ENCODE measurements at places on chromosomes 1 and 21.
A peak's percentile ranks its signal among the peaks of the same experiment; 100 is the strongest.

DNA sequence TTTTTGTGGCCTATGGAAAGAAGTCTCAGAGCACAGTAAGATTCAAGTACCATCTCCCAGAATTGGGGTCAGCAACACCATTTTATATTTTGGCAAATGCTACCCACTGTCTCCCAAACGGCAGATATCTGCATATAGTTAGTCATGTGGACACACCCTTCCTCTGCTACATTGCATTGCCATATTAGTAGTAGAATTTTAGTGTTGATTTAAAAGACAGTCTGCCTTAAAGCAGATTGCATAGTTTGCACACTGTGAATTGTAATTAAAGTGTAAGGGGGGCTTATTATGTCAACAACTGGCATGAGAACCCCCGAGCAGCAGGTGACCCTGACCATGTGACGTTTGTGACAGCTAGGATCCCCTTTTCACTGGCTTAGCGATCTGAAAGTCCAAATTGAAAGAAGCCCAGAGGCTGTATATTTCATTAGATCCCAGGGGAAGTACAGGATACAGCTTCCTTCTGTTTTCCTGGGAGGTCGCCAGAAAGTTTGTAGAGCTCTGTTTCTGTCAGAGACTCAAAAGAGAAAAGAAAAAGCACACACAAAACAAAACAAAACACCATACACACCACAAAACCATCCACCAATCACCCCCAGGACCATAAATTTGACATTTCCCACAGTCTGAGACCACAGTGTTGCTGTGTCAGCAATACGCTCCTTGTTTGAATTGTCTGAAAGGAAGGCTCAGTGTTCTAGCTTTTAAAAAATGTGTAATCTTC, 172.4 kb downstream of the NFIA start:
- peak; percentile 36 for DNase-seq

DNA sequence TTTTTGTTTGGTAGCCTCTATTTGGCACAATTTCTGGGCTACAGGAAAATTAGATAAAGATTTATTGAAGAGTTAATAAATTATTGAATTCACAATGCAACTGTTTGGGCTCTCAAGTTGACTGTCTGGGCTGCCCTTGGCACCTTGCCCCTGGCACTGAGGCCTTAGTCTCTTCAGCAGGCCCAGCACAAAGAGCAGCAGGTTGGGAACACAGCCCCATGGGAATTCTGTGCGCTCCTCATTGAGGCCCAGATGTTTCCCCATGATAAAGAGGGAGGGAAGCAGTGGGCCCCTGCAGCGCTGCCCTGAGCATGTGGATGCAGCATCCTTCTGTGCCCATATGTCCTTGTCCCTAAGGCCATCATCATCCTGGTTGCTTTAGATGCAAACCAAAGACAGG, 2.9 kb downstream of the CRNN start:
- DNase-seq, result no peak

DNA sequence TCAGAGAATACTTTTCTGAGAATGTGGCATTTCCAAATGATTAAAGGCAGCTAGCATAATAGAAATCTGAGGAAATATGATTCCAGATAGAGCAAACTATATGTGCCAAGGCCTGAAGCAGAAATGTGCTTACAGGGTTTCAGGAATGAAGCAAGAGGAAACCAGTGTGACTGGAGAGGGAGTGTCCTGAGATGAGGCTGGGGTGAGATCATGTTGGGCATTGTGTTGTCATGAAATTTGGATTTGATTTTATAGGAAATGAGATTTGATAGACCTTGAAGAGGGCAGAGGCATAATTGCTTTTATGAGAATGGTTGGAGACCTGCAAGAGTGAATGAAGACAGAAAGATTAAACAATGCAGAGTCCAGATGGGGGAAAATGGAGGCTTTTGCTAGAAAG, 338.1 kb upstream of the SNX7 start:
- peak; percentile 57 for DNase-seq

GRCh38 chr1:167107456-167107855, 13.6 kb downstream of the STYXL2 start:
- DNase-seq, result no peak

DNA sequence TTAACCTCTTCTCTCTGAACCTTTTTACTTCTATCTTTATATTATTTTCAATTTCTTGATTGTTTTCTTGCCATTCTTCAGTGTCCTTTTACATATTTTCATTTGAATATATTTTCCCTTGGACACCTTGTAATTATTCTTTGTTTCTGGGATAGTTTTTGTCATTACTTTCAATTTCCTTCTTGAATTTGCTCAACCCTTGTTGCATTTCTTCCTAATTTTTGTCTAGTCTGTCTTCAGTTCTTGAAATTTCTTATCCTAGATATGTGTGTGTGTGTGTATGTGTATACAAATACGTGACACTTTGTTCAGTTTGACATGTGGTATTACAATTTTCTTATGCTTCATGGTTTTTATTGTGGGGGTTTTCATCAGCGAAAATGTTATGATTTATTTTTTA, 1.9 kb upstream of the GALNT2 start:
- no peak for DNase-seq

DNA sequence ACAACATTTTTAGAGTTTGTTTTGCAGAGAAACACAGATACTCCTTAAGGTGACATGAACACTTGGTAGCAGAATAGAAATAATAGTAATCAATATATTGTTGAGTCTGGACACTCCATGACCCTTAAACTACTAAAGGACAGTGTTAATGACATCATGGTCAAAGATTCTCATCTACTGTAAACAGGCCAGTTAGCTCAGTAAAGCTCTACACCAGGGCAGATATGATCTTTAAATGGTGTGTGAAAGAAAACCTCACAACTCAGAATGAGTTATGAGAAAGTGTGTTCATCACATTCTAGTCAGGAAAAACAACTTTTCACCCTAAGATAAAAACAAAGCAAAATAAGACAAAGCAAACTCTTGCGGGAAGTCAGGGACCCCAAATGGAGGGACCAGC, 58.1 kb upstream of the ADAMTS5 start:
- DNase-seq, result no peak

DNA sequence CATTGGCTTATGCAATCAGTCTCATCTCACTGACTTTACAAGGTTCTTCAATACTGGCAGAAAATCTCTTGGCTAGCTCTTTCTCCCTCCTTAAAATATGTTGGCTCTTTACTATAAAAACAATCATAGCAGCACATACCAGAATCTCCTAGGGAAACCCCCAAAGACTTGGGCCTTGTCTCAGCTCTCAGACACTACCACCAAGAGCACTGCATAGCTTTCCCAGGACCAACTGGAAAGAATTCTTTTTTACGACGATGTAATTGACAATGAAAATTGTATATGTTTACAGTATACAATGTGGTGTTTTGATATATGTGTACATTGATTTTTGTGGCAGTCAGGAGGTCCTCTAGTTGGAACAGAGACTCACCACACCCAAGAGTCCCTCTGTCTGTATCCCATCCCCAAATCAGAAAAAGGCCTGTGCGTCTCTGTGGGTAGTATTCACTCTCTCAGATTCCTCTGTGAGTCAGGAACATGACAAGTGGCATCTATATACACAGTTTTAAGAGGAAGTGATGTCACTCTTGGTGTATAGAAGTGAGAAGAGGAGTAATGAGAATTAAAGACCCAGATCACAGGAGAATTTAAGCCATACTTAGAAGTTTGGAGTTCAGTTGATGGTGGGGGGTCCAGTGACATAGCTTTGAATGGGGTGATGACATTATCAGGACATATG, 21.1 kb downstream of the SMAP2 start:
- DNase-seq, result no peak

GRCh38 chr1:7409278-7409677, 361.8 kb upstream of the VAMP3 start:
- DNase-seq, result no peak

- DNase-seq, result no peak
Measured at GRCh38 chr1:205579711-205580110, 52.1 kb downstream of the ELK4 start.

DNA sequence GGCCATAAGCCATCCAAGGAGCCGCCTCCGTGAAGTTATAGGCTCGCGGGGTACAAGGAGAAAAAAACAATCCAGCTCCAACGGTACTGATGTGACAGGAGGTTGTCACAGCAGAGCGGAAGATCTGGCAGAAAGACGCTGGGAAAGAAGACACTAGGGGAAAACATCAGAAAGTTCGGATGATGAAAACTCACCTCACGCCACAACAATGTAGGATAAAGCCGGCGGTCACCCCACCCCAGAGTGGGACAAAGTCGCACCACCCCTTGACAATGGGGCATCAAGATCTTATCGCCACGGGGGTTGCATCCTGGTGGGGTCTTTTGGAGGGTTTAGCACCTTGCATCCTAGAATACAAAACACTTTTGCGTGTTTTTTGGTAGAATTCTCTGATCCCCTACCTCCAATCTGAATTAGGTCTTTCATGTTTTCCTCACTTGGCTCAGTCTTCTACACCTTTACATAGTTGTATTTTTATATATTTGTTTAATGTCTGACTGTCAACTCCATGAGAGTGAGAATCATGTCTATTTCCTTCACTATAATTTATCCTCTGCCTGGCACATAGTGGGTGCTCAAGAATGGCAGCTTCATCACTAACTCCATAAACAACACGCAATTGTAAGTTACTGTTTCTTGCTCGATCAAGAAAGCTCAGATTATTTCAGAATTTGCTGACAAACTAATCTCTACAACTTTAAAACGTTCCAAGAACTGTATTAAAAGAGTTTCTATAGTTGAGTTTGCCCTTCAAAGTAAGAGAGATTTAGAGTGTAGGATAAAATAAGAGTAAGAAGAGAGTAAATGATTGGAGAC, 611 bp upstream of the ZSWIM5 start:
- no peak for DNase-seq

DNA sequence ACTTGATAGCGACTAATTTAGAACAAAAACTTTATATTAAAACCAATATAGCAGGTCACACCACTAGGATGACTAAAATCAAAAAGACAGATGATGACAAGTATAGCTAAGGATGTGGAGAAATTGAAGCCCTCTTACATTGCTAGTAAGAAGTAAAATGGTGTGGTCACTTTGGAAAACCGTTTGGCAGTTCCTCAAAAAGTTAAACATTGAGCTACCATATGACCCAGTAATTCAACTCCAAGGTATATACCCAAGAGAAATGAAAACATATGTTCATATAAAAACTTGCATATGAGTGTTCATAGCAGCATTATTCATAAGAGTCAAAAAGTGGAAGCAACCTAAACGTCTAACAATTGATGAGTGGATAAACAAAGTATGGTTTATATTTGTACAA, 13.0 kb upstream of the SERINC2 start:
- DNase-seq, result peak; percentile 35

- no peak for DNase-seq
Measured at GRCh38 chr1:30929135-30929889, 20.8 kb upstream of the SDC3 start.

GRCh38 chr1:95407131-95407885, 173.3 kb downstream of the RWDD3 start:
- no peak for DNase-seq

GRCh38 chr21:22871692-22872091, 1873.5 kb downstream of the NCAM2 start:
- DNase-seq, result no peak

- no peak for DNase-seq
Measured at GRCh38 chr1:85445906-85446305, 19.1 kb downstream of the DDAH1 start.

DNA sequence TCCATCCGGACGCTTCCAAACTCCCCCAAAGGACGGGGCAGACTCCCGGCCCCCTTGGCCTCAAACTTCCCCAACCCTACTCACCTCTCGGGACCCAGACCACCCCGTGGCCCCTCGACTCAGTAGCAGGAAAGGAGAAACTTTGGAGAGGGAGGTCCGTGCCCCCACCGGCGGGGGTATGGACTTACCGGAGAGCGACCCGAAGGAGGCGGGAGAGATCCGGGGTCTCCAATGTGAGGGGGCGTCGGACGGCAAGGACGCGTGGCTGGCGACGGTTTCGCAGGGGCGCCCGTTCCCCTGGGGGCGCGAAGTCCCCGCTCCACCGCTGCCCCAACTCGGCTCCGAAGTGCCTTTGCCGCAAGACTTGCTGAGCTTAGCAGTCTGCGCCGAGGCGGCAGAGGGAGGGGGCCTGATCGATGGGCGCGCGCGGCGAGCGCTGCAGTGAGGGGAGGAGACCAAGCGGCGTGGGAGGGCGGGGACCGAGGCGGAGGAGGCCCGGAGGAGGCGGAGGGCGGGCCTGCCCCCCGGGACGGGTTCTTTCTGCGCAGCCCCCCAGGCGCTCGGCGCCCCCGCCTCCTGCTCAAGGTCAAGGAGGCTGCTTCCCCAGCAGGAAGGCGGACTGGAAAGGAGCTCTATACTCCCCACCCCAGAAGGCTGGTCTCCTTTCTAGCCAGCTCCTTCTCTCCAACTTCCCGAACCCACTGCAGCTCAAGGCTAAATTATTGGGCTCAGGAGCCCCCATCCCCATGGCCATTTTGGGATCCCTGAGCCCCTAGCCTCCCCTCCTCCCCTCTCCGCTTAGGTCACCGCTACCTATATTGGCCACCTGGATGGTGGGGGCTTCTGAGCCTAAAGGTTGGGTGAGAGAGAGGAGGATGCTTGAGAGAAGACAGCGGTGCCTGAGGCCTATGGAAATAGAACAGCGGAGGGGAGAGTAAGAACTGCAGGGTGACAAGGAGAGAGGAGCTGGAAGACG, at the start of gene SYT2:
Gene SYT2 (minus strand): TSS at position 385 of the 976 bp plus-strand sequence. CDS start 104,682 bp downstream, outside the sequence.
- no peak for DNase-seq

DNA sequence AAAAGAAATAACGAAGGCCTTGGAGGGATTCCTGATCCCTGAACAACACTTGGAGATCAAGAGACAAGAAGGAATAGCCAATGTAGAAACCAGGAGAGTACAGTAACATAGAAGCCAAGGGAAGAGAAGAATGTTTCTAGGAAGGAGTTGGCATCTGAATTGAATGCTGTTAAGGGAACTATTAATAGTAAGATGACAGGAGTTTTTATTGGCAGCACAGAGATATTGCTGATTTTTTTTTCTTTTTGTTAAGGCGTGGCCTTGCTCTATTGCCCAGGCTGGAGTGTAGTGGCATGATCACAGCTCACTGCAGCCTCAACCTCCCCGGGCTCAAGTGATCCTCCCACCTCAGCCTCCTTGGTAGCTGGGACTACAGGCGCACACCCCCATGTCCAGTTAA, 9.6 kb upstream of the SFT2D2 start:
- no peak for DNase-seq

DNA sequence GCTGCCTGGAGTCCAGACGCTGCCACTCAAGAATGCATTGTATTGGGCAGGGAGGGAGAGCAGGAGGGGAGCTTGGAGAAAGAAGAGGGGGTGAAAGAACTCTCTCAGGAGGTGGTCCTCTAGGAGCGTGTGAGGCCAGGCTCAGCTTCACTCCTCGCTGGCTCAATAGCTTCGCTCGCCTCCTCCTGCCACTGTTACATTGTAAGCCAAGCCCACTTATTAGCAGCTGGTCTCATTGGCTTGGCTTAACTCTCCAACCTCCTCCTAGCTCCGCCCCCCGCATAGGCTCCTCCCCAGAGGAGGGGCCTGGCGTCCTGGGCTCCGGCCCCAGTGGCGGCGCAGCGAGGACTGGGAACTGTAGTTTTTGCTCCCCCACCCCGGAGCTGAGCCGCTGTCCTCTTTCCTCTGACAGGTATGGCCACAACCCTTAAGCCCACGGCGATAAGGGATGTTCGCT, at the start of gene KCNN3:
Gene KCNN3 (minus strand): TSS at position 167 of the 457 bp plus-strand sequence. CDS start 317 bp downstream, outside the sequence.
- DNase-seq, result peak; percentile 68

All from fibroblast of skin of left biceps (primary cell).